ENCODE measurements at places on chromosomes 3 and 15.
A peak's percentile ranks its signal among the peaks of the same experiment; 100 is the strongest.

- no peak for DNase-seq
Observed at GRCh38 chr3:152832046-152832445, 2.9 kb upstream of the P2RY1 start.

DNA sequence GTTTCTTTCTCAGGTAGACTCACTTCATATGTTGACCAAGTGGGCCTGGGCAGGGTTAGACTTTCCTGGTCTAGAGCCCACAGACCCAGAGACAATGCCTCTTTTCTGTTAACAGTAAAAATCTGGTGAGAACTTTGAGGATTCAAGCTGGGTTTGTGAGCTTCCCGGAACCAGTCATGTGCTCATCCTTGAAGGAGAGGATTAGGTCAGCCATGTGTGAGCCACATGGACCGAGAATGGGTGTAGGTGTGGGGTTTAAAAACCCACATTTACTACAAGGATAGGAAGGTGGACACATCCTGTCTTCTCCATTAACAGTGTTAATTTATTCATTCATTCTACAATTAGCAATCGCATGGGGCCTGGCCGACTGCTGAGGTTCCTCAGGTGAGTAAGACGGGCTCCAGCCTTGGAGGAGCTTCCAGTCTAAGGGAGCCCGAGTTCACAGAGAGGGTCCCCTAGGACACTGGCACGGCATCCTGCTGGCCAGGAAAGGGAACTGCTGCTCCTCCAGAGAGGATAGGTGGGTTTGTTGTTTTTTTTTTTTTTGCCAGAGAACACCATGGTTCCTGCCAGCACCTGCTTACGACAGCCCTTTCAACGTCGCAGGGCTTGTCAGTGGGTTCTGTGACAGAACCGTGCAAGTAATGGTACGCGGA lies 69.0 kb downstream of the SQOR start:
- no peak for DNase-seq

- DNase-seq = no peak
Observed at GRCh38 chr15:65404186-65404872, 18.4 kb downstream of the IGDCC4 start.

DNA sequence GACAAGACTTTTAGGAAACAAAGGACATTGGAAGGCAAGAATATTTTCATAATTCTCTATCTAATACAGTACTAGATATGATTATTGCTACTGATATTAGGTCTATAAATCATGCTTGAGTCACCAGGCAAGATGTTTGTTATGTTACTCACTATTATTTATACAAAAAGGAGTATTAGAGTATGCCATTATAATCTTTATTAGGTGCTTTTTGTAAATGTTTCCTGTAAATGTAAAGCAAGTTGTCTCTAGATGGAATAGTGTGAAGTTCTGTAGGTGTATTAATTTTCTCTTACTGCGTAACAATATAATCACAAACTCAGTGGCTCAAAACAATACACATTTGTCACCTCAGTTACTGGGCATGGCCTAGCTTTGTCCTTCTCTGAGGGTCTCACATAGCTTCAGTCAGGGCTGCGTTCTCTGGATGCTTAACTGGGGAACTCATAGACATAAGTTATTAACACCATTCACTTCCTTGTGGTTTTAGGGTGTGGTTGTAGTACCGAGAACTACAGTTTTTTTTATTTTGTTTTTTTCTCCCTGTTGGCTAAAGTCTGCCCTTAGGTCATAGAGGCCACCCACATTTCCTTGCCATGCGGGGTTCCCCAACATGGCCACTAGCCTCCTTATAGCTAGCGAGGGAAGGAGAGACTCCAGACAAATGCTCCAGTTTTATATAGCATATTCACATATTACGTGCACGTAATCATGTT lies 20.3 kb upstream of the MAP3K13 start:
- DNase-seq = peak; percentile 58

- DNase-seq = peak; percentile 33
Observed at GRCh38 chr3:196081002-196081833, 672 bp downstream of the TFRC start.

- DNase-seq = no peak
Observed at GRCh38 chr3:122940628-122941086, 86.9 kb downstream of the SEMA5B start.

- DNase-seq = no peak
Observed at GRCh38 chr3:164018500-164018899, 1059.8 kb downstream of the SI start.

GRCh38 chr3:88033808-88034207 lies 25.0 kb downstream of the CGGBP1 start:
- DNase-seq = no peak

- DNase-seq = no peak
Observed at GRCh38 chr3:18806633-18807032, 341.7 kb upstream of the KCNH8 start.

DNA sequence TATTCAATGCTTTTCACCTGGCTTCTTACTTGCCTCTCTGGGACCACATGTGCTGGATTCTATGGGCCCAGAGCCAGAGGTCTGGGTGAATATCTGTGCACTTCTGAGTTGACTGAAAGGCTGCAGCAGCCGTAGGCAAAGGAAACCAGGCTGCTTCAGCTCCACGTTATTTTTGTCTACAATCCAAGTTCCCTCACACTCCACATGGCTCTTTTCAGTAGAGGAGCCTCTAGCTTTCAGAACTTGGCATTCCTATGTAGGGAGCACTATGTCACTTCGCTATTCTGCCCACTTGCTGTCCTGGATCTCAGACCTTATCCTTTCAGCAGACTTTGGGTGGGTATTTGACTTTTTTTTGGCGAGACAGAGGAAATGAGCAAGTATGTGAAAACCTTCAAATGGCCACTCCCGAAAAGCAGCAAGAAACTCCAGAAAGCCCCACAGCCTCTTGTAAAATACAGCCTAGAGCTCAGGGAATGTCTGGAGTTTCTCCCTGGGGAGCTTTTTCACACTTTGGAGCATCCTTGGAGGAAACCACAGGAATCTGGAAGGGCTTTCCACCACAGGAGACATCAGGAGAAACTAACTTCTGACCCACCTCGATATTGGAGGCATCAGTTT lies 80.9 kb downstream of the DUT start:
- DNase-seq = no peak

- DNase-seq = peak; percentile 32
Observed at GRCh38 chr3:196292286-196292923, 4.9 kb upstream of the PCYT1A start.
